NAMALWA (cell line): ENCODE measurements at places on chromosomes 11 and 22.

DNA sequence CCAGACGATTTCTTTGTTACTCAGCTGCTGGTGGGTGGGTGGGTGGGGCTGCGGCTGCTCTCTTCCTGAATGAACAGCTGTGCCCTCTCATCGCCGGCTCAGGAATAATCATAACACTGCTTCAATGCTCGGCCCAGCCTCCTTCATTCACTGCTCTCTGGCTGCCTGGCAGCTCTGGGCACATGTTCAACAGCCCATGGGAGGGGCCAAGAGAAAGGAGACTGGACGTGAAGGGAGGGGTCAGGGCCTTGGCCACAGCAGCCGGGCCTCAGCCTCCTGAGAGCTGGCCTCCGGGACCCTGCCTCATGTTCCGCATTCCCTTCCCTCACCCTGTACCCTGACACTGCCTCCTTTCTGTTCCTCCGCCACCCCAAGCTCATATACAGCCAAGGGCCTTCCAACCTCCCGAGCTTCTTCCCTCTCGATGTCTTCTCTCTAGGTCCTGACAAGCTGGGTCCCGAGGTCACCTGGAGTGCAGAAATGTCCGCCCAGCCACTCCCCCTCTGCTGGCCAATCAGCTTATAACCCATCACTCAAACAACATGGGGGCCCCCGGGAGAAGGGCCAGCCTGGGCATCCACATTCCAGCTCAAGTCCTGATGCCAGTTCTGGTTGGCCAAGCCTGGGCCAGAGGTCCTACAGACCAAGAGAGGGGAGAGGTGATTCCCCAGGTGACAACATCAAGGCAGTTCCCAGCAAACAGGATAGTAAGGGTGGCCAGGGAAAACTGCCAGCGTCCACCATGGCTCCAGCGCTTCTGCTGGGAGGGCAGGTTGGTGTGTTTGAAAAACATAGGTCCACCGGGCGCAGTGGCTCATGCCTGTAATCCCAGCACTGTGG, 3.2 kb upstream of the CSDC2 start:
- no peak for DNase-seq

- DNase-seq, result peak; percentile 14
These were observed 41.8 kb downstream of the DDI1 start for GRCh38 chr11:104078245-104078644.

GRCh38 chr11:45500451-45500850, 165.0 kb downstream of the CHST1 start:
- DNase-seq, result no peak

DNA sequence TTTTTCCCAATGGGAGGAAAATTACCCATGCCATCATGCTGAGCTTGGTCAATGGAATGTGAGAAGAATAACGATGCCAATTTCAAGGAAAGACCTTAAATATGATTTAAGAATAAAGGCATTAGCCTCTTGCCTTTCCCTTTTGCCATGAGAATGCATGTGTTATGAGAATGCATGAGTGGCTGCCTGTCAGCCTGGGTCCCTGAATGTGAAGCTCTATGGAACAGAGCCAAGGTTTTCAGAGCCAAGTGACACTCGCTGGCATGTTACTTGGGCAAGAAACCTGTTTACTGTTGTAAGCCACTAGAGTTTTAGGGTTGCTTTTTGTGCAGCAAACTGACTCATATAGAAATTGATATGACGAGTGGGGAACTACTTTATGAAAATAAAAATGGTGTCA, 75.7 kb downstream of the JRKL start:
- no peak for DNase-seq

- DNase-seq, result no peak
These were observed at the start of gene DESI1 for GRCh38 chr22:41620589-41621098. Gene DESI1, minus strand, starts transcription at chr22:41621043. Its CDS starts 204 bp downstream, at chr22:41620839.

- DNase-seq, result no peak
These were observed 337.0 kb upstream of the MTNR1B start for GRCh38 chr11:92632495-92632894.

GRCh38 chr22:41963453-41964111, 5.7 kb upstream of the SEPTIN3 start:
- no peak for DNase-seq

DNA sequence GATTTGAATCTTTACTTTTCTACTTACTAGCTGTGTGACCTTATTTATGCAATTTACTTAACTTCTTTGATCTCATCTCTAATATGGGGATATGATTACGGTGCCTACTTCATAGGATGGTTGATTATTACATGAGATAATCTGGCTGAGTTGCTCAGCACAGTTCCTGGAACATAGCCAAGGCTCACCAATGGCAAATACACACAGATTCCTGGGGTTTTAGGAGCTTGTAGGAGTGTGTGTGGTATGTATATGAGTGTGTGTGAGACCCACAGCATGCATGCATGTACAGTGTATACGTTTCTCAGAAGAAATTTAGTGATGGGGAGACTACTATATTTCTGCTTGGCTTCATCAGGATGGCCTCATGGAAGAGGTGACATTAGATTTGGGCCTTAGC, 256.9 kb downstream of the KIRREL3 start:
- no peak for DNase-seq

DNA sequence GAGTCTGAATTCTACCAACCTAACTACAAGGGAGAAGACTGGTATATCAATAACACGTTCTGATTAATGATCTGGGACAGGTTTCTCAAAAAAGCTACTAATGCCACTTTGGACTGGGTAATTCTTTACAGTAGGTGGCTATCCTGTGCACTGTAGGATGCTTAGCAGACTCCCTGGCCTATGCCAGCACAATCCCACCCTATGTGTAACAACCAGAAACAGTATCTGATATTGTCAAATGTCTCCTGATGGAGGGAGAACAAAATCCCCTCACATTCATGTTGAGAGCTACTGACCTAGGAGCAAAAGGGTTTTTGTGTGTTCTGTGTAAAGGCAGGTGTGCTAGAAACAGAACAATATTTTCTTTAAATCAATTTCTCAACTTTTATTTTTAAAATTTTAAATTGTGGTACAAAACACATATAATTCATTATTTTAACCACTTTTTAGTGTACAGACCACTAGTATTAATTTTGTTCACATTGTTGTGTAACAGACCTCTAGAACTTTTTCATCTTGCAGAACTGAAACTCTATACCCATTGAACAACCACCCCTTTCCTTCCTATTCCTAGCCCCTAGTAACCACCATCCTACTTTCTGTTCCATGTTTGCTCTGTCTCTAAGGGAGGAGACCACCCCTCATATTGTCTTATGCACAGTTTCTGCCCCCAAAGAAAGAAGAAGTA, 2.1 kb upstream of the MS4A6A start:
- DNase-seq, result no peak

DNA sequence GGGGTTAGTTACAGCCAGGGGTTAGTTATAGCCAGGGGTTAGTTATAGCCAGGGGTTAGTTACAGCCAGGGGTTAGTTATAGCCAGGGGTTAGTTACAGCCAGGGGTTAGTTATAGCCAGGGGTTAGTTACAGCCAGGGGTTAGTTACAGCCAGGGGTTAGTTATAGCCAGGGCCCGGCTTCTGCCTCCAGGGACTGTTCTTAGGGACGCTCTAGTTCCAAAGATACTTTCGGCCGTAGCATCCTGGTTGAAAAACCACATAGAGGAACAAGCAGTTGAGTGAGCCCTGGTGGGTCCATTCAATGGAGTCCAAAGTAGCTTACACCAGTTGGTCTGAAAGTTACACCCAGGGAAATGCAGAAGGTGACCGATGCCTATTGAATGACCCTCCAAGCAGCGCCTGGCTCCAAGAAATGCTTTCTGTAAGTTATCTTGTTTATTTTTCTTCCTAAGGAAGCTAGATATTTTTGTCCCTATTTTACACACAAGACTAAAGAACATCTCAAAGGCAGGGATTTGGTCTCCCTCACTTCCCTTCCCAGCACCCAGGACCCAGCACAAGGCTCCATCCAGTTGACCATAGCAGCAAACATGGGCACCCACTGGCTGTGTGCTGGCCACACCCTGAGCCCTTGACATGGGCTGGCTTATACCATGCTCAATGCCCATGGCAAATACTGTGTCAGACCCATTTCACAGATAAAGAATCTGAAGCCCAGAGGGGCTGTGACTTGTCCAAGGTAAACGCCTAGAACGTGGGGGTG, 49.7 kb upstream of the SHISAL1 start:
- DNase-seq, result no peak

DNA sequence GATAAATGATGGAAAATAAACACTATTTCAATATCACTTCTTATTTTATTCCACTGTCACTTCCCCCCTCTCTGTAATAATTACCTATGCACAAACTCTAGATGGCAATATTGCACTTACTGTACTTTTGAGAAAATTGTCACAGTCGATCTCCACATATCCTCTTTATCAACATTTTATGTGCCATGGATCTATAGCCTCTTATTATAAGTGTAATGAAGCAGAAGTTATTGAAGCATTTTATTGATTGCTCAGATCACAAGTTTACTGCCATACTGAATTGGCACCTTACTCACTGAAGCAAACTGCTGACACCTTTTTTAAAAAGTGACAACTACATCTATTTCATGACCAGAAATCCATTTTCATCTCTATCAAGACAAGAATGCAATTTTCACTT, 133.4 kb downstream of the DCDC1 start:
- DNase-seq, result peak; percentile 45

DNA sequence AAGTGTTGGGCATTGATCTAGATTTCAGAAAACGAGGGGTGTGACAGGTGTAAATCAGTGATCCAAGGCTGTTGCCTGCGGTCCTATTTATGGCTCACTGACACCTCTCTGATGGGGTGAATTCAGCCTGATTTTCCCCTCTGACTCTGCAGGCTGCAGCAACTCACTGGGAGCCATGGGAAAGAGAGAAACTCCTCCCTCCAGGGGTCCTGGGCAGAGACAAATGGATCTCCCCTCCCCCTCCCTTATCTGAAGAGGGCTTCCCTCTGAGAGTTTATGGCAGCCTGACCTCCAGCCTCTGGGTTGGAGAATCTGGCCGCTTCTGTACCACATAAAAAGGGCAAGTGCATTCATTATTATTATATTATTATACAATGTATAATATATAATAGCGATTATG, 1.8 kb upstream of the PKNOX2 start:
- no peak for DNase-seq

DNA sequence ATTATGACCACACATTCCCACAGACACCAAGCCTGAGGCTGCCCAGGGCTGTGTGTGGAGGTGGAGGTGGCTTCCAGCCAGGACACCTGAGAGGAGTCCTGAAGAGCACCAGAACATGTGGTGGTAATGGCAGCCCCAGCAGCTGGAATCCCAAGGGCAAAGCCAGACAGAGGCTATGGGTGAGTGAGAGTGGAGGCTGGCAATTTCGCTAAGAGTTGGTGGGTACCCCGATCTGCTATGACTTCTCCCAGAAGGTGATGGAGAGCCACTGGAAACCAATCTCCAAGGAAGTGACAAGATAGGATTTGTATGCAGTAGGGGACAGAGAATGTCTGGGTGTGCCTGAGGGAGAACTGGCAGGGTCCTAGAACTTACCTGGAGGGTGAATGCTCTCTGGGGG, 69.3 kb upstream of the CLTCL1 start:
- no peak for DNase-seq

DNA sequence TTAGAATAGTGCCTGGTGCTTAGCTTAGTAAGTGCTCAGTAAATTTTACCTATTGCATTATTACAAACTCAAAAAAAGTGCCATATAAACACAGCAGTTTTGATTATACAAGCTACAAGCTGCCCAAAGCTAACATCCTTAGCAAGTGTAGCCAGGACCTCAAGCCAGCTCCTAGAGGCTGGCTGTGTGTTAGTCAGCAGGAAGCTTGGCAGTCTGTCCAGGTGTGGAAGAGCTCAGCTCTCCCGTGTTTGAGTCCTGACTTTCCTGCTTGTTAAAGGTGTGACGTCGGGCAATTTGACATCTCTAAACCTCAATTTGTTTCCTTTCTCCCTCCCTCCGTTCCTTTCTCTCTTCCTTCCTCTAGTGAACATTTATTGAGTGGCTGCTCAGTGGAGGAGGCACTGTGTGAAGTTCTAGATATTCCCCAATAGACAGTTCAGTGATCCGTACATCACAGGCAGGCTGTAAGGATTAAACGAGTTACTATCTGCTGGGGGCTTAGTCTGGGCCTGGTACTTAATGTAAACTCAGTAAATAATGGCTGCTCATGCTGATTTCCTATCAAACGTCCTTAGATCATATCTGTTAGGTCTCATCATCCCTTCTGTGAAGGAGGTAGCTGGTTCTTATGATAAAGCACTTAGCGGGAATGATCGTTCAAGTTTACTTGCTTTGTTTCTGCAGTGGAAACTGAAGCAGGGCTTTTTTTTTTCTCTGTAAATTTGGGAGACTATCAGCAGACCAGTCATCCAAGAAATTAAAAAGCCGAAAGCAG, 68.7 kb downstream of the PRR5L start:
- no peak for DNase-seq

- DNase-seq, result no peak
These were observed 56.0 kb downstream of the PISD start for GRCh38 chr22:31605851-31606585.

DNA sequence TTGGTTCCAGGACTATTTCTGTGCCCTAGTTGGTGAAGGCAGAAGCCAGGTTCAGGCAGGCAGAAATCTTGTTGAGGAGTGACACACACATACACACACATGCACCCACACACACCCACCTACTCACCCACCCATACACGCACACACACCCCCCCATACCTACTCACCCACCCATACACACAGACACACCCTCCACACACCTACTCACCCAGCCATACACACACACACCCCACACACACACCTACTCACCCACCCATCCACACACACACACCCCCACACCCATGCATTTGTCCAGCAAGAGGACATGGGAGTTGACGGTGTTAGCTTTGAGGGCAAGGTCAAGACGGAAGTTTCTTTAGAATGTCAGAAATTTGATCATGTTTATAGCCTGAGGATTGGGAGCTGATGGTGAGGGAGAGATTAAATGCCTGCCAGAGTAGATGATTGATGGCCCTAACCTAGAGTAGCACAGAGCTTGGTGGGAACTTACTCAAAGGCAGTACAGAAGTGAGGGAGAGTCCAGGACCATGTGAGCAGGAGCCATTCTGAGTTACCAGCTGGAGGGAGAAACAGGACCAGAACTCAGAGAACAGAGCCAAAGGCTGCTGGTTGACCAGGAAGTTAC, 68.9 kb downstream of the CYB5R2 start:
- no peak for DNase-seq

GRCh38 chr11:132284611-132285010, 914.2 kb downstream of the NTM start:
- no peak for DNase-seq

- no peak for DNase-seq
These were observed 579.3 kb downstream of the BUD13 start for GRCh38 chr11:116193321-116194131.

- DNase-seq, result no peak
These were observed 62.4 kb downstream of the ALX4 start for GRCh38 chr11:44247508-44247907.

- DNase-seq, result no peak
These were observed 22.8 kb downstream of the CREB3L1 start for GRCh38 chr11:46300270-46300669.
